ENCODE measurements at places on chromosomes 11 and 22.

DNA sequence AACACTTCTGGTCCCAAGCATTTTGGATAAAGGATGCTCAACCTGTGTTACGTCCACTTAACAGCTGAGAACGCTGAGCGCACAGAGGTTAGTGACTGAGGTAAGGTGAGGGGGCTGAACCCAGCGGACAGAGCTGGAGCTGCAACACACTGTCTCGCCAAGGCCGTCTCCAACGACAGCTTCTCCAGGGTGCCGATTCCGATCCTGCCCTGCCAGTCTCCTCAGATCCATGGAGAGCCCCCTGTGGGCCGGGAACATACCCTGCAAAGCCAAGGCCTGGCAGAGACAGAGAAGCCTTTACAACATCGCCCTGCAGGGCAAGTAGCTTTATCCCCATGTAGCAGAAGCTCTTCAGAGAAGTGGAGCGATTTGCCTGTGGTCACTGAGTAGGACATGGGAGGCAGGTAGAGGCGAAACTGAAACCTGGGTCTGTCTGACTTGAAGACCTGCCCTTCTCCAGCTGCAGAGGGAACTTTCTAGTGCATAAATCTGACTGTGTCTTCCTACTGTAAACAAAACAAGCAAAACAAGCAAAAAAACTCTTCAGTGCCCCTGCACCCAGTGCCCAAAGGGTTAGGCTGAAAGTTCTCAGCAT, 72.8 kb downstream of the SCUBE1 start:
- DNase-seq, result no peak

GRCh38 chr11:116481126-116481675, 291.6 kb downstream of the BUD13 start:
- DNase-seq, result no peak

- no peak for DNase-seq
Measured at GRCh38 chr22:38032681-38033521, 24.3 kb upstream of the PICK1 start.

GRCh38 chr11:108495326-108495725, 2.9 kb downstream of the POGLUT3 start:
- no peak for DNase-seq

DNA sequence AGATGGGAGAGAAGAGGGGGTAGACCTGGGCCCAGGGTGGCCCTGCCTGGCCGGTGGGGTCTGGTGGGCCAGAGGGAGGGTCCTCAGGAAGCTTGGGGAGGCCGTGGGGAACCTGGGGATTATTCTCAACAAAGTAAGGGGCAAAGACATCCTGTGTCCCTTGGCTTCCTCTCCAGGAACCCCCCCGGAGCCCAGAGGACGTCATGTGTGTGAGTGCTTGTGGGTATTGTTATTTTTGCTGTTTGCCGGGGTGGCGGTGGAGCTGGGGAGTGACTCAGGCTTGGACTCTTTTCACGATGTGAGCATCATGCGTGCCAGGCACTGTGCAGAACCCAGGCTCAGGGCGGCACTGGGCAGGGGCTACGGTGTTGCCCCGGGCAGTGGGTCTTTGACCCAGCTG, 982 bp upstream of the SHANK3 start:
- peak; percentile 62 for DNase-seq

DNA sequence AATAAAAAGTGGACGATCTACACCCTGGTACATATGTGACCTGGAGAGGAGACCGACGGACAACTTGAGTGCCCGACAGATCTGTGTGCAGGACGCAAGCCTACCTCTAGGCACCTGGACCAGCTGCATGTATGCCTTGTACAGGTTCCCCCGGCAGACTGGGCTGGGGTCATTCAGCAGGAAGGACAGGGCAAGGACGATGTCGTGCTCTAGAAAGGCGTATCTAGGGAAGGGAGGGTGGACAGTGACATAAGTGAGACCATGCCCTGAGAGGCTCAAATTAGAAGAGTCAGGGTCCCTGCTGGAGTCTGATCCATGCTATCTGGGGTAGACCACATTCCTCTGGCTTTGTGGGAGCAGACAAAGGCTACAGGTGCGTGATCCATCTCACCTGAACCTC, 7.9 kb downstream of the RSPH14 start:
- no peak for DNase-seq

DNA sequence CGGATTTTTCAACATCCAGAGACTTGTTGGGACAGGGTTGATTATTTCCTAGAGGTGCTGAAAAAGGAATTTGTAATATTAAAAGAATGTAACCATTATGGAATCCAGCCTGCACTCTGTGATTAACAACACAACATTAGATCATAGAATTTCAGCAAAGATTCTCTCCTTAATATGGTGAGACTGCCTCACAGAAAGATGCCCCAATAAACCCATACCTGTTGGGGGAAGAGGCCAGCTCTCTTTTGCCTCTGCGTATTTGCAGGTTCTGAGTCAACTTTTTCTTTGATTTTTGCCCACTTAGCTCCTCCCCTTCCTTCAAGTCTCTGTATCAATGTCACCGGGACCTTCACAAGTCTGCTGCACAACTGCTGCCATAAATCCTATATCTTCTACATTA, 12.4 kb upstream of the MTMR3 start:
- DNase-seq, result no peak

DNA sequence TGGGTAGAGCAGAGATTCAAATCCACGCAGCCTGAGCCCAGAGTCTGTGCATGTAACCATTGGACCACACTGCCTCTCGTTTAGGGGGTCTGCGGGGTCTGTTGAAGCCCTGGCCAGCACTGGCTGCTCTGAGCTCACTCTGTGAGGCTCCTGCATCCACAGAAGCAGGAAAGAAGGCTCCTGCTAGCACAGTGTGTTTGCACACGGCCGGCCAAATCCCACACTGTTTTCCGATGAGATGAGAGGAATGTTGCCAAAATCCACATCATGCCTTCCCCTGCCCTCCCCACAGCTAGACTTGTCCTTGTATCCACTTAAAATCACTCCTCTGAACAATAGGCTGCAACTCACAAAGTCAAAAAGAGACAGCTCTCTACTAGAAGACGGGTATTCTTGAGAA, 10.6 kb upstream of the SLC22A12 start:
- no peak for DNase-seq

- no peak for DNase-seq
Measured at GRCh38 chr11:47857892-47858543, 9.9 kb upstream of the NUP160 start.

DNA sequence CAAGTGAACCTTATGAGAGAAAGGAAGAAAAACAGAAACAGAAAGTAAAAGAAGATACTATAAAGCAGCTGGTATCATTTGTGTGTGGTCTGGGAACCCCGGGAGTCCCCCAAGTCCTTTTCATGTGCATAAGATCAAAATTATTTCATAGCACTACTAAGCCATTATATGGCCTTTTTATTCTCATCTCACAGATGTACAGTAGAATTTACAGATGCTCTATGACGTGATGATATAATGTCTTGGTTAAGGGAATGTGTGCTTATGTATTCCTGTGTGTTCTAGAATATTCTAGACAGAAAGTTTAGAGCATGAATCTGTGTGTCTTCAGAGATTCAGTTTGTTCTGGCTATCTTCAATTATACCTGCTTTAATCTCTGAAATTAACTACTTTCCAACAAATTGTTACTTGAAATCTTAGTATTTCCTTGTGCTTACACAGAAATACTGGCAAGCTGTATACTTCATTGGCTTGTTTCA, 8.6 kb upstream of the TPP1 start:
- DNase-seq, result no peak

GRCh38 chr11:68582416-68583040, 101.8 kb upstream of the GAL start:
- DNase-seq, result no peak

DNA sequence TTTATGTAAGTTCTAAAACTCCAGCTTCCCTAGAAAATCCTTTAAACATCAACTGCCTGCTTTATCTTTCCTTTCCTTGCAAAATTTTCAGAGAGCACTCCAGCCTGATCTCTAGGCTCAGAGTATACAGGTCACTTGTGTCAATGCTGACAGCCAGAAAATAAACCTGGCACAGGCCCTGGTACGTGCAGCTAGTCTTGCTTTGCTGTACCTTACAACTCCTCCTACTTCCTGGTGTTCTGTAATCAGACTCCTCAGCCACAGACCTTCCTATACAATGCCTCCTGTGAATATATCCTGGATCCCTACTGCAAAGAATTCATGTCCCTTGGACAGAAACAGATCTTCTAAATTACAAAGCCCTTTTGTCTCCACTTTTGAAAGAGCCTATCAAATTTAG, 24.2 kb upstream of the TMEM123 start:
- no peak for DNase-seq

DNA sequence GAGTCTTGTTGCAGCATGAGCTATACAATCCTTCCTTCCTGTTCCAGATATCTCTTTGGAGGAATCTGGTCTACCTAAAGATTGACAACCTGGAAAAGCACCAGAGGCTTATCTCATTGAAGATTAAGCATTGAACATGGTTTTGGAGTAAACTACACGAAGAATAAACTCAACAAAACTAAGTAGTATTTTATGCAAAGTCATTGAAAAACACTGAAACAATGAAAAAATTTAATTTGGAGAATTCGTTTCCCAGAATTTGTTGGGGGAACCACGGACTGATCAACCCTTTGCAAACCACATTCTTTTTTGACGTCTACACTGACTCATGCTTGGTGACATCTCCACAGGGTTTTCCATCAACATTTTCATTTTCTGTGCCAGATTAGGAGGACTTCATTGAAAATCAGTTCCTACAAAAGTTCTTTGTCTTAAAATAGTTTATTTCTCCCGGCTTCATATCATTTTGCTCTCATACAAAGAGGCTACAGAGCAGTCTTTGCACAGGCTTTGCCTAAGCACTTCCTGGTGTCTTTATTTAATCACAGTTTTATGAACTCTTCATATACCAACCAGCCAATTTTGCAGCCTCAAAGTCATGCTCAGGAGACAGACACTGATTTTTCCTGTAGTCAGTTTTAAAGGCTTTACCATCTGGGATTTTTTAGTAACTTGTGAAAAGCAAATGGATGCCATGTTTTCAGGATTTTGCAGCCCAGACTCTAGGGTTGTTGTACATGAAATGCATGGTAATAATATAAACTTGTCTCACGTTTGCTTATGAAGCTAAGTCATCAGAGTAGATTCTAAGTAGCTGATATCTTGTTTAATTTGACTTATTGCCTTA, 186.3 kb downstream of the C11orf91 start:
- DNase-seq, result no peak

- DNase-seq, result no peak
Measured at GRCh38 chr22:24473284-24473683, 21.8 kb upstream of the UPB1 start.

DNA sequence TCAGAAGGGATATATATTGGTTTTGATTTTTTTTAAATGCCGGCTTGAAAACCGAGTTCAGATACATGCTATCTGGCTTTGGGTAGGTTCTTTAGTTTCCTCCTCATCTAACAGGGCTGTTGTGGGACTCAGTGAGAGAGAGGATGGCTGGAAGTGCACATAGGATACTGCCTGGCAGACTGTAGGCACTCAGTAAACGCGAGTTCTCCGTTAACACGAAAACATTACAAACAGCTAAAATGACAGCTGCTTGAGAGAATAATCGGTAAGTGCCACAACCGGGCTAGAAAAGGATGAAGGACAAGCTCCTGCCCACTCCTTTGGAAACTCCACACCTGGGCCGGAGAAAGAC, 369 bp downstream of the XRRA1 start:
- DNase-seq, result no peak

- DNase-seq, result no peak
Measured at GRCh38 chr11:132082566-132082965, 712.2 kb downstream of the NTM start.
